ENCODE measurements at places on chromosomes 1 and 21. TPM values are rescaled to one million over a fixed set of nuclear protein-coding genes. Genes with fewer than 3 reads are reported as not detected.

GRCh38 chr1:156682166-156682890, 5.1 kb upstream of the NES start:
- no peak for DNase-seq
- no peak overlapping the region for H3K4me3 ChIP-seq
- H3K27me3 ChIP-seq: peaks cover 2% of the 10 kb centered on the region
- no peaks in the 10 kb centered on the region for H3K4me1 ChIP-seq
- no peak overlapping the region for H3K27ac ChIP-seq
- no peaks in the 10 kb centered on the region for H3K36me3 ChIP-seq

GRCh38 chr1:77400781-77401180, 119.0 kb downstream of the AK5 start:
- H3K36me3 ChIP-seq: no peaks in the 10 kb centered on the region
- DNase-seq: no peak
- no peaks in the 10 kb centered on the region for H3K27me3 ChIP-seq
- no peak overlapping the region for H3K27ac ChIP-seq

GRCh38 chr1:153361480-153362109, 3.9 kb downstream of the S100A9 start:
- no peak overlapping the region for H3K27ac ChIP-seq
- H3K4me1 ChIP-seq: peaks cover 11% of the 10 kb centered on the region
- no peaks in the 10 kb centered on the region for H3K36me3 ChIP-seq
- H3K27me3 ChIP-seq: peaks cover 3% of the 10 kb centered on the region
- DNase-seq: no peak

DNA sequence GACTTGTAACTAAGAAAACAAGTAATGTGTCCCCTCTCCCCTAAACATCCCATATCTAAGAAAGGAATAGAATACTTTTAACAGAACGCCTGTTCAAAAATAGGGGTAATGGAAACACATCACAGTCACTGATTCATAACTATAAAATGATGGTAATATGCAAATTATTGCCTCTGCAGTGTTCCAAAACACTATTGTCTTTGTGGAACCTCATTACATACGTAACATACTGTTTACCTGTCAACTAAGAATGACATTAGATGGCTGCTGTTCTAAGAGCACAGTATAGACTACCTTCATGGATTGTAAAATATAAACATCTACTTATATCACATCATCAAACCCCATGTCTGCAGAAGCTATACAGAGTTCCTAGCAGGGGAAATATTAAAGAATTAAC, 3.4 kb upstream of the BCL2L15 start:
- DNase-seq: no peak
- H3K4me1 ChIP-seq: no peaks in the 10 kb centered on the region
- peaks cover 13% of the 10 kb centered on the region for H3K36me3 ChIP-seq
- H3K27me3 ChIP-seq: no peaks in the 10 kb centered on the region

- no peaks in the 10 kb centered on the region for H3K4me1 ChIP-seq
- no peak overlapping the region for H3K27ac ChIP-seq
- peak; percentile 71 for DNase-seq
Measured at GRCh38 chr1:203117611-203118575, 9.6 kb upstream of the ADORA1 start.

- no peaks in the 10 kb centered on the region for H3K36me3 ChIP-seq
- H3K4me3 ChIP-seq: no peak overlapping the region
- no peaks in the 10 kb centered on the region for H3K27me3 ChIP-seq
- no peak overlapping the region for H3K27ac ChIP-seq
Measured at GRCh38 chr1:32703479-32704291, 1.1 kb upstream of the SYNC start.

PRAMEF7 gene
- polyA plus RNA-seq: not detected

TRNAU1AP gene
- polyA plus RNA-seq: 9.2 TPM

KRTAP19-3 gene
- not detected for polyA plus RNA-seq

KCNH1 gene
- not detected for polyA plus RNA-seq

Measured in liver (tissue), 10 donors.